ENCODE measurements at places on chromosomes 7 and 10. TPM values are rescaled to one million over a fixed set of nuclear protein-coding genes. Genes with fewer than 3 reads are reported as not detected.
A peak's percentile ranks its signal among the peaks of the same experiment; 100 is the strongest.

The ASZ1 gene
- total RNA-seq: not detected

DNA sequence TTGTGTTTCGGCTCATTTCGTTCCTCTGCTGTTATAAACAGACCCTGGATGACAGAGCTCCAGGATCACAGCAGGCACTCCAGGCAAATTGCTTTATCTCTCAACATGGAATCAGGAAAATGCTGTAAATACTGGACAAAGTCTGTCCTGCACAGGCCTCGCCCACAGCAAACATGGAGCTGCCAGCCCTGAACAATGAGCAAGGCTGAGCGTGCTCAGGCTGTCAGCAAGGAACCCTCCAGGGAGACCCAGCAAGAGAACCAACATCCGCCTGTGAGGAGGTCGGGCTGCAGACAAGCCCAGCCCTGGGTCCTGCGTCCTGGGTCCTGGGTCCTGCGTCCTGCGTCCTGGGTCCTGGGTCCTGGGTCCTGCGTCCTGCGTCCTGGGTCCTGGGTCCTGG lies 180.8 kb downstream of the PTPRN2 start:
- no peak for DNase-seq
- H3K36me3 ChIP-seq: no peaks in the 10 kb centered on the region
- H3K4me1 ChIP-seq: peaks cover 14% of the 10 kb centered on the region
- no peak overlapping the region for H3K27ac ChIP-seq
- H3K27me3 ChIP-seq: peaks cover under 1% of the 10 kb centered on the region

The TMEM184A gene
- 8.6 TPM for total RNA-seq

The FAM25A gene
- not detected for total RNA-seq

The CNTNAP2 gene
- 6.5 TPM for total RNA-seq

GRCh38 chr10:31757386-31757791 lies 171.2 kb downstream of the ARHGAP12 start:
- H3K27ac ChIP-seq: peak overlapping the region; percentile 64
- no peak for DNase-seq
- peaks cover 1% of the 10 kb centered on the region for H3K36me3 ChIP-seq

DNA sequence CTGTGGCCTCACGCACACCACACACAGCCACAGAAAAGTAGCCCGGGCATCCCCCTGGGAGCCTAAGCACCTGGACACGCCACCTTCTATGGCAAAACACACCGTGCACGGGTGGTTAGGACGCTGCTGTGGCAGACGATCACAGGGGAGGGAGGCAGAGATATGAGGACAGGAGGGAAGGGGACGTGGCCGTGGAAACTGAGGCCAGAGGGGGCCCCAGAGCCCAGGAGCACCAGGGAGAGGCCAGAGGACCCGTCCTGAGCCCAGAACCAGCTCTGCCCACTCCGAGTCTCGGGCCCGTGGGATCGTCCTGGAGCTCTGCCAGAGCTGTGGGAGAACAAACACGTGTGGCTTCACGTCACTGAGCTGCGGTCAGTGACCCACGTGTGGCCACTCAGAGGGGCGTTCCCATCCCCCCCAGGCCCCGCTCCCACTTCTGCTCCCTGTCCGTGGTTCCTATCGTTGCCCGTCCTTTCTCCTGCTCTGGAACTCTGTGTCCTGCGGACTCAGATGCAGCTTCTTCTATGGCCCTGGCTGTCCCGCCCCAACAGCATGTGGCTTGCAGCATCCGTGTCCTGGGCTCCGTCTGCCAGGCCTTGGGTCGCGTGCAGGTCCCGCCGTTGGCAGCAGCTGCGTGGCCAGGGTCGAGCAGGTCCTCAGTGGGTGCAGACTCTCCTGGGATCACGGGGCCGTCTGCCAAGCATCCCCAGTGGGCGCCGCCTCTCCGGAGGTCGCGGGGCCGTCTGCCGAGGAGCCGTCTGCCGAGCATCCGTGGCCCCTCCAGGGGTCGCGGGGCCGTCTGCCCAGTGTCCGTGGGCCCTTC lies 31.0 kb downstream of the GET4 start:
- no peaks in the 10 kb centered on the region for H3K36me3 ChIP-seq
- H3K27ac ChIP-seq: no peak overlapping the region
- H3K4me3 ChIP-seq: no peak overlapping the region
- no peak for DNase-seq

The PLEKHS1 gene
- total RNA-seq: not detected

- no peak for DNase-seq
- peaks cover 8% of the 10 kb centered on the region for H3K27me3 ChIP-seq
- no peak overlapping the region for H3K27ac ChIP-seq
- no peaks in the 10 kb centered on the region for H3K4me1 ChIP-seq
- H3K4me3 ChIP-seq: no peak overlapping the region
- H3K36me3 ChIP-seq: no peaks in the 10 kb centered on the region
Measured at GRCh38 chr10:62723375-62723774, 81.1 kb upstream of the ADO start.

The AHR gene
- 15.1 TPM for total RNA-seq

- H3K36me3 ChIP-seq: peaks cover 1% of the 10 kb centered on the region
- H3K27ac ChIP-seq: no peak overlapping the region
- H3K4me3 ChIP-seq: no peak overlapping the region
- H3K4me1 ChIP-seq: no peaks in the 10 kb centered on the region
- H3K27me3 ChIP-seq: no peaks in the 10 kb centered on the region
- no peak for DNase-seq
Measured at GRCh38 chr7:54774785-54775740, 16.1 kb upstream of the SEC61G start.

DNA sequence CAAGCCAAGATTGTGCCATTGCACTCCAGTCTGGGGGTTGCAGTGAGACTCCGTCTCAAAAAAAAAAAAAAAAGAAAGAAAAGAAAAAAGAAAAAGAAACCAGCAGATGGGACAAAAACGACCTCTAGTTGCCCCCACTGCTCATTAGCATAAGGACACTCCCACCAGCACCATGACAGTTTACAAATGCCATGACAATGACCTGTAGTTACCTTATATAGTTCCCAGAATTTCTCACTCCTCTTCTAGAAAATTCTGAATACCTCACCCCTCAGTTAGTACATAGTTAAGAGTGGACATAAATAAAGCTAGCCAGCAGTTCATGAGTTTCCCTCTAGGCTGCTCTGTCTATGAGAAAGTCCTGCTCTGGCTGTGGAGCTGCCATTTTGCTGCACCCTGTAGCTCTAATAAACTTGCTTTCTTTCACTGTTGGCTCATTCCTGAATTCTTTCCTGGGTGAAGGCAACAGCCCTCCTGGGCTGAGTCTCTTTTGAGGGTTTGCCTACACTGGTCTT lies 276.8 kb upstream of the AKR1E2 start:
- H3K4me1 ChIP-seq: peaks cover 7% of the 10 kb centered on the region
- no peak overlapping the region for H3K27ac ChIP-seq
- H3K36me3 ChIP-seq: no peaks in the 10 kb centered on the region
- H3K4me3 ChIP-seq: no peak overlapping the region
- H3K27me3 ChIP-seq: no peaks in the 10 kb centered on the region
- no peak for DNase-seq

GRCh38 chr10:44030738-44031137 lies 354.2 kb downstream of the CXCL12 start:
- H3K4me1 ChIP-seq: peaks cover 2% of the 10 kb centered on the region
- no peak for DNase-seq
- no peak overlapping the region for H3K4me3 ChIP-seq
- peaks cover 9% of the 10 kb centered on the region for H3K27me3 ChIP-seq
